ENCODE measurements at places on chromosomes 16 and 17. TPM values are rescaled to one million over a fixed set of nuclear protein-coding genes. Genes with fewer than 3 reads are reported as not detected.

TSPAN10 gene
- not detected for total RNA-seq

NOXO1 gene
- 23.1 TPM for total RNA-seq

KRTAP4-1 gene
- total RNA-seq, result not detected

MYH1 gene
- 0.19 TPM for total RNA-seq

ENPP7 gene
- 22.5 TPM for total RNA-seq

All from Peyer's patch (tissue), 4 donors.